Cortex of kidney (tissue), 1 donor: ENCODE measurements at places on chromosomes 13 and 19.

- DNase-seq: no peak
Measured at GRCh38 chr19:19402656-19403372, 2.7 kb upstream of the GATAD2A start.

- no peak for DNase-seq
Measured at GRCh38 chr19:31910224-31910623, 435.2 kb upstream of the ZNF507 start.

- no peak for DNase-seq
Measured at GRCh38 chr13:110524541-110525257, 36.8 kb downstream of the RAB20 start.

DNA sequence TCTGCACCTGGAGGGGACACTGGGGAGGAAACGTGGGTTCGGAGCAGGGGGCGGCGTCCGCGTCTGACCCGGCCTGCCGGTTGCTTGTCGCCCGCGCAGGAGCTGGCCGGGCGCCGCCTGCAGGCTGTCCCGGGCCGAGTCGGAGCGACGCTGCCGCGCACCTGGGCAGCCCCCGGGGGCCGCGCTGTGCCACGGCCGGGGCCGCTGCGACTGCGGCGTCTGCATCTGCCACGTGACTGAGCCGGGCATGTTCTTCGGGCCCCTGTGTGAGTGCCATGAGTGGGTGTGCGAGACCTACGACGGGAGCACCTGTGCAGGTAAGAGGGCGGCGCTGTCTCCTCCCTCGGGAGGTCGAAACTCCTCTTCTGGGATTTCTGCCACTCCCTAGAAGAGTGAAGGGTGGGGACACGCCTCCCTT, 1.3 kb downstream of the ITGBL1 start:
- DNase-seq: no peak

GRCh38 chr13:41019011-41019487, at the start of gene ELF1:
Gene ELF1, minus strand, starts transcription at chr13:41019316. Its CDS starts 37,262 bp downstream, at chr13:40982054.
- no peak for DNase-seq
